ENCODE measurements at places on chromosomes 4 and X. TPM values are rescaled to one million over a fixed set of nuclear protein-coding genes. Genes with fewer than 3 reads are reported as not detected.

SH3RF1 gene
- total RNA-seq, result 10.6 TPM

MSANTD1 gene
- not detected for total RNA-seq

SH2D1A gene
- not detected for total RNA-seq

ZFP42 gene
- total RNA-seq, result not detected

TCP11X2 gene
- total RNA-seq, result not detected

GUCY1B1 gene
- total RNA-seq, result 0.26 TPM

PAGE5 gene
- not detected for total RNA-seq

DCHS2 gene
- not detected for total RNA-seq
